ENCODE measurements at places on chromosomes 7 and 10. TPM values are rescaled to one million over a fixed set of nuclear protein-coding genes. Genes with fewer than 3 reads are reported as not detected.

DKK1 gene
- total RNA-seq: not detected

DNA sequence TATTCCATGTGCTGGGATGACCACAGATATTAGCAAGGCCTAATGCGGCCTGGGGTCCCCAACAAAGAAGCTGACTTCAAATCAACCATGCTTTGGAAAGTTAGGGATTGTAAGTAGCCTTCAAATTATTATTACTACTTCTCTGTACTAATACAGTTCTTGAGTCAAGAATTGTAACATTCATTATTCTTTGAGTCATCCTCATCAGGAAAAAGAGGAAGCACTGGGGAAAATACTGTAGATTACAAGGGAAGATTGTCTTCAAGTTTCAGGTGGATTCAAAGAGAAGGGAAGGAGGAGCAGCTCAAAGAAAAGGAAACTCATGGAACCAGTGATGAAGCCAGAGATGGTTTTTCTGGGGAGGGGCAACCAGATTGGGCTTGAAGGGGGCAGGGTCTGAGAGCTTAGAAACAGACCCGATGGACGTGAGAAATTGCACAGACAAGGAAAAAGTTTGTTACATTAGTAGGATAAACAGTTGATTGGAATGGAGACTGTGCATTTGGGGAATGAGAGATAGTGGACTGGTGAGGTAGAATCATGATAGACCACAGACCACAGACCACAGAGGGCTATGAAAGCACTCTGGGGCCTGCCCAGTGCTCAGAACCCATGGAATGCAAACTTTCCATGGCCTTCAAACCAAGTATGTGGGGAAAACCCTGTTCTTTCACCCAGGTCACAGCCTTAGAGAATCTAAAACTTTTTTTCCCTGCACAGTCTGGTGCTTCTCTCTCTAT lies 209.9 kb downstream of the ZNF365 start:
- DNase-seq: no peak

- DNase-seq: peak; percentile 59
Measured at GRCh38 chr7:100884736-100885439, 4.6 kb downstream of the UFSP1 start.

- DNase-seq: no peak
Measured at GRCh38 chr10:23505797-23506465, 67.1 kb downstream of the OTUD1 start.

GRCh38 chr10:79072994-79073645 lies 4.4 kb downstream of the ZMIZ1 start:
- no peak for DNase-seq

LEP gene
- total RNA-seq: 2.7 TPM

- no peak for DNase-seq
Measured at GRCh38 chr7:106041140-106041717, 70.9 kb downstream of the SYPL1 start.

DNA sequence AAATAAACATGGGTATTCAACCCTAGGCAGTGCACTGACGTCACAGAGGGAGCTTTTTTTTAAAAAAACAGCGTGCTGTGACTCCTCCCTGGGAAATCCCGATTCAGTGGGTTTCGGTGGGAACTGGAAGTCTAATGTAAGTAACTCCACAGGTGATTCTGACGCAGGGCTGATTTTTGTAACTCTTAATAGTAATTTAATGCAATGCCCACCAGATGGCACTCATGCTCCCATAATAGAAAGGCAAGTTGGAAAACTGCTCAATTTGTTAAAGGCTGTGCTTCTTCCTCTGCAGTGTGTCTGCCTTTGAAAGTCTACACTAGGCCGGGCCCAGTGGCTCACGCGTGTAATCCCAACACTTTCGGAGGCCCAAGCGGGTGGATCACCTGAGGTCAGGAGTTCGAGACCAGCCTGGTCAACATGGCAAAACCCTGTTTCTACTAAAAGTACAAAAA lies 10.9 kb upstream of the RSU1 start:
- DNase-seq: peak; percentile 68

GRM3 gene
- total RNA-seq: not detected

- DNase-seq: no peak
Measured at GRCh38 chr7:92750447-92750839, 85.9 kb downstream of the CDK6 start.

DNA sequence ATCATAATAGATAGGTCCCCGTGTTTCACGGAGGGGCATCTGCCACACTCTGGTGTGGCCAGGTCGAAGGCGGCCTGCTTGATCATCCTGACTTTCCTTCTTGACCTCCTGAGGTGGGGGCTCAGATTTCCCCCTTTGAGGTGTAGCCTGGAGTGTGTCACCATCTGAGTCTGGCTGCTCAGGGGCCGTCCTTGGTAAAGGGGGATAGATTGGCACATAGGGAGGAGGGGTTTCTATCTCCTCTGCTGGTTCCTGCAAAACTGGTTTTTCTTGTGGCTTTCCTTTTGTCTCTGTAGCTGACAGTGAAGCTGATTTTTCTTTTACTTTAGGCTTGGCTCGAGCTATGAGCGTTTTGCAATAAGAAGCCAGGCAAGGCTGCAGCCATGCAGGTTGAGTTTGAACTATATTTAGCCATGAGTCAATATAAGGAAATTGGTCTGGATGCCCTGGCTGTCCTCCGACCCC lies 7.1 kb upstream of the ZNF117 start:
- DNase-seq: no peak

Data from Right ventricle myocardium inferior (tissue), 1 donor.